Lung (tissue), 17 donors: ENCODE measurements at places on chromosomes 12 and 14.

DNA sequence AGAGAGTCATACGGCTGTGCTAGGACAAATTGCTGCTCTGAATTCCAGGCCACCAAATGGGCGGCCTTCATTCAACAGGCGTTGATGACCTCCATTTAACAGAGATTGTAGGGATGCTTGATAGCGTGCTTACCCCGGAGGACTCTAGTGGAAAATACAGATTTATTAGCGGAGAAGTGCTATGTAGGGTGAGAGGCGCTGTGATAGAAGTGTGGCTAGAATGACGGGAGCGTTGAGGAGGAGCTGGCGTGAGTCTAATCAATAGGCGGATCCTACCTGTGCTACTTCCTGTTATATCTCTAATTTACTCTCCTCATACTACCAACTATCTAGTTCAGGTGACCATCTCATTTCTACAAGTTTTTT is 668 bp downstream of the MRPS35 start:
- no peak for DNase-seq

- no peak for DNase-seq
These were observed 5.5 kb downstream of the NOPCHAP1 start for GRCh38 chr12:104991565-104992128.

- DNase-seq: no peak
These were observed 44.4 kb upstream of the STXBP6 start for GRCh38 chr14:25094171-25094907.

GRCh38 chr12:29750131-29750927 is 33.4 kb downstream of the TMTC1 start:
- DNase-seq: no peak

DNA sequence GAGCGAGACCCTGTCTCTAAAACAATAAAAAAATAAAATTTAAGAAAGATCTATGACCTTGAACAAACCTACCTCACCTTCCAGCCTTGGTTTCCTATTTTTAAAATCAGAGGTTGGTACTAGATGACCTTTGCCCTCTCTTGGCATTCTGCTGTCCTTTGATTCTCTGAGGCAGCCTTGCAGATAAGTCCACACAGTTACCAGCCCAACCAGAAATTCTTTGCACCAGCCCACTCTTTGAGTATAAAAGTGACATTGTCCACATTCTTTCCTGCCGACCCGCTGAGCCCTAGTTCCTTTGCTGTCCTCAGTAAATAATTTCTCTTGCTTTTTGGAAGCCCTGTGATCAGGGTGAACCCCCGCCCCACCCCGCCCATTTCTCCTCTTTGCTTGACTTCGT is 150.4 kb downstream of the PHETA1 start:
- no peak for DNase-seq

GRCh38 chr14:92565718-92566115 is 52.1 kb downstream of the RIN3 start:
- no peak for DNase-seq

DNA sequence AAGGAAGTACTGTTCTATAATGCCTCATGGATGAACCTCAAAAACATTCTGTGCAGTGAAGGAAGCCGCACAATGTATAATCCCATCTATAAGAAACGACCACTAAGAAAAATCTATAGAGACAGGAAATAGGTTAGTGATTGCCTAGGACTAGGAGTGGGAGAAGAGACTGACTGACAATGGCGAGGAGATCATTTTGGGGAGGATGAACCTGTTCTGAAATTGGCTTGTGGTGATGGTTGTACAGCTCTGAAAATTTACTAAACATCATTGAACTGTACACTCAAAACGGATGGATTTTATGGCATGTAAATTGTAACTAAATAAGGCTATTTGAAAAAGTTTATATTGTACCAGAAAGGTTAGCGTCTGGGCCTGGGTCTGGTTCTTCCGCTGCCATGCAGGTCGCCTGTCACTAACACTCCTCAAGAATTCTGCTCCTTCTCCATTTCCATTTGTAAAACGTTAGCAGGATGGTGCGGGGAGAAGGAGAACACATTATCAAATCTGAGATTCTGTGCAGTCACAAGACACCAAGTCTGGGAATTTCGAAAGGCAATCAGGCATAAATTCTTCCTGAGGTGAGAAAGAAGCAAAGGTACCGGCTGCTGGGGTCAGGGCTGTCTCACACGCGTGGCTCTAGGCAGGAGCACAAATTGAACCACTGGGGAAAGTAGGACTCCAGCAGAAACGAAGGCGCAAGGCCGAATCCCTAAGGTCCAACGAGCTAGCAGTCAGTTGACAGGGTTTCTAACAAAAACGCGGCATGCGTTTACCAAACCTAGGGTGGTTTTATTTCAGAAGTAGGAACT is 845 bp upstream of the COCH start:
- no peak for DNase-seq

GRCh38 chr12:8483079-8483478 is 27.3 kb downstream of the CLEC6A start:
- DNase-seq: no peak

- DNase-seq: no peak
These were observed 103.0 kb downstream of the VCPKMT start for GRCh38 chr14:50013198-50013918.

DNA sequence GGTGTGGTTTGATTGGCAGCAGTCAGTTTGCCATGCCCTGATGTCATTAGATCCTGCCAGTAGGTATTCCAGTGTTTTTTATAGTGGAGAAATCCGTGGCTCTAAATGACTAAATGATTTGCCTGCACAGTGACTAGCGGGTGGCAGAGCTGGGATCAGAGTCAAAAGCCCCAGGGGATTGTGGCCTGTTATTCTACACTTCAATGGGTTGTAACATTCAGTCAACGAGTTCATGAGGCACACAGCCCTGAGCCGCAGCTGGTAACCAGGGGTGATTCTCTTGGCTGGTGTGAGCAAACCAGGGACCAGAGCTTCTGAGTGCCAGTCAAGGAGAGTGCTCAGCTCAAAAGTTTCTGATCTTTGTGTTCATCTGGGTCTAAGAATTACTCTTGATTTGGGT is 1.8 kb downstream of the MYH6 start:
- DNase-seq: no peak

DNA sequence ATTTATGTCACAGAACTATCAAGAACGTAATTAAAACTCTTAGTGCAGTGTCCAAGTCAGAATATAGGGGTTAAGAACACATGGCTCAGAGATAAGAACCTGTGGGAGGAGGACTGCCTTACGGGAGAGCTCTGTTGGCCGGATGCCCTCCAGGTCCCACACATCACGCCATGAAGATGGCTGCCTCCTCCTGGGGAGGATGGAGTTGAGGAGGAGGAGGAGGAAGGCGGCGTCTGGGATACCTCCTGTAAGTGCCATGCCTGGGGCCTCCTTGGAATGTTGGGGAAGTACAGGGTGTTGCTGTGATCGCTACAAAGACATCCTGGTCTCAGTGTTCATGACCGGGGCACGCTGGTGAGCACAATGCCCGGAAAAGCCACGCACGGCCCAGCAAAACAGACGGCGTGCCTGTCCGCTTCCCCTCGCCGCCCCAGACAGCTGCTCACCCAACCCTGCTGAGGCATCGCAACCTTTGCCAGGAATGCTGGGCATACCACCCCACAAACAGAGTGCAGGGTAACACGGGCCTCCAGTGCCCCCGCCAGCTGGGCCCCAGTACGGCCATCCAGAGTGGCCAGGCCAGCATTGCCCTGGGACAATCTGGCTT is 28.7 kb upstream of the CD9 start:
- no peak for DNase-seq

- no peak for DNase-seq
These were observed at the start of gene TUNAR for GRCh38 chr14:95876761-95877538. Gene TUNAR (plus strand): TSS chr14:95876832.

GRCh38 chr12:51393676-51394545 is 2.7 kb upstream of the GALNT6 start:
- no peak for DNase-seq

DNA sequence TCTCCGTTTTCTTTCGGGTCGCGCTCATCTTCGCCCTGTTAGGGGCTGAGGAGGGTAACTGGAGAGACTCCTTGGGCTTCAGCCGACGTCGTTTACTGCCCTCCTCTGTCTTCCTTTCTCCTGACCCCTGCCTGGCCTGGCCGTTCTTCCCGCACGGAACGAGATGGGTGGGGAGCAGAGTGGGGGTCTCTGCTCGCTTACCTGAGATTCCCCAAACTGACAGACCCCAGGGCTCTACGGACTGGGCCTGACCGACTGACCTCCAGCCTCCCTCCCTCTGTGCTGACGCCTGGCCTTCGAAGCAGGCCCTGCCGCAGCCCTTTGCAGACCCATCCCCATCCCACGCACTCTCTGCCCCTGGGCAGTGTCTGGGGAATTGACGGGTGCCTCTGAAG is 439 bp downstream of the GOLGA5 start:
- DNase-seq: no peak

GRCh38 chr12:12219664-12220063 is 47.2 kb downstream of the LRP6 start:
- DNase-seq: no peak

GRCh38 chr14:69321601-69322330 is 61.8 kb downstream of the GALNT16 start:
- no peak for DNase-seq

DNA sequence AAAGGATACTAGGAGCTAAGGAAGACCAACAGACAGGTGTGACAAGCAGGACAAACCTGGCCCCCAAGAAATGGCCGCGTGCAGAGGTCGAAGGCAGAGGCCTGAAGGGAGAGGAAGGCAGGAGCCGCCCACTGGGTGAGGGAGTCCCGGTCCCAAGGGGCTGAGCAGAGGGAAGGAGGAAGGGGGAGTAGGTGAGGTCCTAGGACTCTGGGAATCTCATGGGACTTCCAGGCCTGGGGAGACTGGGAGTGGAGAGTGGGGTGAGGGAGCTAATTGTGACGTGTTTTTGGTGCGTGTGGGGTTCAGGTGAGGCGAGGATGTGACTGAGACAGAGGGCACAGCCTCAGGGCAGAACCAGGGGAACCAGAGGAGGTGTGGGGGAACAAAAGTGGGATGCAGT is 11.7 kb upstream of the FLVCR2 start:
- DNase-seq: no peak

- no peak for DNase-seq
These were observed 144.4 kb downstream of the SEC23A start for GRCh38 chr14:38958589-38958988.

GRCh38 chr14:68649476-68650189 is 143.2 kb downstream of the ZFP36L1 start:
- no peak for DNase-seq

- DNase-seq: no peak
These were observed 1.3 kb downstream of the GLRX5 start for GRCh38 chr14:95536036-95536593.

DNA sequence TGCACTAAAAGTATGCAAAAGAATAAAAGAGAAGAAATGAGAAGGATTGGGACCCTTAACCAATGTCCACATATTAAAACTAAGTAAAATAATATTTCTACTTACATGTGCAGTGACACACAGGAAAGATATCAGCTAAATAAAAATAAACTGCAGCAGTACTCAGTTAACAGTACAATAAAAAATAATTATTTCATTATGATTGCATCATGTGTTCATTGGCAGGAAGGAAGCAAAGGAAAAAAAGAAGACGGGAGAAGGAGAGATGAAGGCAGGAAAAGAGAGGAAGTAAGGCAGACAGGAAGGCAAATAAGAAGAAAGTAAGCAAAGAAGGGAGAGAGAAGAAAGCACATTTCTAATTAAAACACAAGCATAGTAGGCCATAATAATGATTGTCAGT is 33.0 kb downstream of the RASSF9 start:
- DNase-seq: no peak

DNA sequence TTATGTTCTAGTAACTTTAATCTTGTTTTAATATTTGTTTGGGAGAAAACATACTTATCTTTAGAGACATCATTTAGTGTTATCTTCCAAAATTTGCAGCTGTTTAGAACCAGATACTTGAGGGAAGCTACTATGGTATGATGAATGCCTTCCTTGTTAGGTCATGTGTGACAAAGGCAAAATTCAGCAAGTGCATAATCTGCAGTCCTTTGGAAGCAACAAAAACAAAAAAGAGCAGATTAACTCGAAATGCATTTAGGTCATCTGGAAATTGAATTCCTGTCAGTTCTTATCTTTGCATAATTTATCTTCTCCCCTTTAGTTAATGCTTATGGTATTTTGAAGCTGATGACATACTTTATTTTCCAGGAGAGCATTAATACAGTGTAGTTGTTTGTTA is 3.5 kb downstream of the FBXO34 start:
- no peak for DNase-seq

DNA sequence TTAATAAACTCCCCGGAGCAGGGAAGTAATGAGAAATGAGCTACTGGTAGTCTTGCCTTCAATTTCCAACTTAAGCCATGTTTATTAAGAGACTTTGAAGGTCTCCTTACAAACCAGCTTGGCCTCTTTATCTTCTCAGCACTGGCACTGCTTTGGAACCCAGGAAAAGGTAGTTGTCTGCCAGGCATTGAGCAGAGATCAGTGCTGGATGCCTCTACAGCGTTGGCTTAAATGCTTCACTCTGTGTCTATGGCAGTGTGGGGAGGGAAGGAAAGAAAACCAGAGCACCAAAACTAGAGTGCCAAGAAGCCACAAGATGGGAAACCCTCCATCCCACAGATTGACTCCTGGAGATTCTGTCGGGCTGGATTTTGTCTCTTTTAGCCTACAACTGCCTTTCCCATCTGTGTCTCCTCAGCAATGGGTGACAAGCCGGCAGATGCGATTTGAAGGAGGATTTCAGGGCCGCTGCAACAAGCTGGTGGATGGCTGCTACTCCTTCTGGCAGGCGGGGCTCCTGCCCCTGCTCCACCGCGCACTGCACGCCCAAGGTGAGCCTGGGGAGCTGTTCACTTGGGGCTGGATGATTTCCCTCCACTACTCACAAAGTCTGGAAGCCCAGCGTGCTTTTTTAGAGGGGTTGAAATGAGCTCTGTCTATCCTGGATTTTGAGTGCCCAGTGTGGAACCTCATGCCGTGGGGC is 57.3 kb downstream of the FNTB start:
- no peak for DNase-seq

DNA sequence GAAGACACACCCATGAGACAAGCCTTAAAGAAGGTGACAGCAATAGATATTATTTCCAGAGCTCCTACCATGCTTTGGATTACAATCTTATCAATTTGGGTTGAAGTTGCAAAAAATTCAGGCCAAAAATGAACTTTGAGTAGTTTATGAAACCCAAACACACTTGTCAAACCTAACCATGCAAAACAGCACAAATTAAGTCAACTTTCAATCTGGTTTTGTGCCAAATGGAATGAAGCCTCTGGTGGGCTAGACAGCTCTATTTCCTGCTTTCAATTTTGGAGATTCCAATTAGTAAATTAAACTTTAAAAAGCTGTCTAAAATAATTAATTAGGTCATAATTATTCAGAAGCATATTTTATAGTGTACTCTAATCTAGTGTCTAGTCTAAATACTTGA is 203.4 kb downstream of the SYT1 start:
- no peak for DNase-seq

DNA sequence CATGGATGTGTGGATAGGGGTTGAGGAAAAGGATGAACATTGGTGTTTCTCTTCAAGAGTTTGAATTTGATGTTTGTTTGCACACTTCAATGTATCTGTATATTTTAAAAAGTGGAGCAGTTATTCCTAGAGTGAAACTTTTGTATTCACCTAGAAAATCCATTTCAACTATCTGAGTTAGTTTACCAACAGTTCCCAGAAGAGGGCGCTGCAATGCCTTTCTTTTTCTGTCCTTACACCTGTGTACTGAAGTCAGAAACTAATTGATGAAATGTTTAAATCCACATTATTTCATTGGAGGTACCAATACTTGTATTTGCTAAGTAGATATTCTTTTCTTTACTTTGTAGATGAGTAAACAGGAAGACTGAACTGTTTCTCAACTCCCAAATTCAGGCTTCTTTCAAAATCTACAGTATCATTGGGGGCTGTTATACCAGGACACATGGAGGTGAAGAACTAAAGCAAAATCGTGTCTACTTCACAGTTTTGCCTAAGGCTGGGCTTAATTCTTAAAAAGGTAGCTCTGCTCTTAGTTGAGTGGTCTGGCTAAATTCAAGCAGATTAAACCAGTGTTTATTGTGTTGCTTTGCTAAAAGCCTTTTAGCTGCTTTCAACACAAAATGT is 26.6 kb upstream of the KLRB1 start:
- DNase-seq: no peak
